Stimulated activated CD8-positive, alpha-beta memory T cell treated with anti-CD3 and anti-CD28 coated beads, Interleukin-4, amount 100 ng/mL, for 1 hour (primary cell): ENCODE measurements at places on chromosomes 6 and 20.

GRCh38 chr6:95693108-95693507 is 115.8 kb downstream of the MANEA start:
- no peak for DNase-seq

- DNase-seq = no peak
Measured at GRCh38 chr20:58025233-58025632, 203.2 kb downstream of the ANKRD60 start.

GRCh38 chr6:1346101-1346500 is 34.2 kb downstream of the FOXQ1 start:
- no peak for DNase-seq

DNA sequence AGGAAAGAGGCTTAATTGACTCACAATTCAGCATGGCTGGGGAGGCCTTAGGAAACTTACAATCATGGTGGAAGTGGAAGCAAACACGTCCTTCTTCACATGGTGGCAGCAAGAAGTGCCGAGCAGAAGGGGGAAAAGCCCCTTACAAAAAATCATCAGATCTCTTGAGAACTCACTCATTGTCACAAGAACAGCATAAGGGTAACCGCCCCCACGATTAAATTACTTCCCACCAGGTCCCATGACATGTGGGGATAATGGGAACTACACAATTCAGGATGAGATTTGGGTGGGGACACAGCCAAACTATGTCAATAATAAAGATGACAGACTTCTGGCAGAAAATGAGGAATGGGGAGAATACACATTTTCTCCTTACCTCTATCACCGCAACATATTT is 20.5 kb upstream of the OCSTAMP start:
- DNase-seq = no peak
